ENCODE measurements at places on chromosomes 13 and 19.

GRCh38 chr19:23285948-23286347, 35.8 kb upstream of the ZNF724 start:
- DNase-seq, result no peak

- no peak for DNase-seq
Observed at GRCh38 chr19:42402376-42403116, 12.4 kb upstream of the CNFN start.

DNA sequence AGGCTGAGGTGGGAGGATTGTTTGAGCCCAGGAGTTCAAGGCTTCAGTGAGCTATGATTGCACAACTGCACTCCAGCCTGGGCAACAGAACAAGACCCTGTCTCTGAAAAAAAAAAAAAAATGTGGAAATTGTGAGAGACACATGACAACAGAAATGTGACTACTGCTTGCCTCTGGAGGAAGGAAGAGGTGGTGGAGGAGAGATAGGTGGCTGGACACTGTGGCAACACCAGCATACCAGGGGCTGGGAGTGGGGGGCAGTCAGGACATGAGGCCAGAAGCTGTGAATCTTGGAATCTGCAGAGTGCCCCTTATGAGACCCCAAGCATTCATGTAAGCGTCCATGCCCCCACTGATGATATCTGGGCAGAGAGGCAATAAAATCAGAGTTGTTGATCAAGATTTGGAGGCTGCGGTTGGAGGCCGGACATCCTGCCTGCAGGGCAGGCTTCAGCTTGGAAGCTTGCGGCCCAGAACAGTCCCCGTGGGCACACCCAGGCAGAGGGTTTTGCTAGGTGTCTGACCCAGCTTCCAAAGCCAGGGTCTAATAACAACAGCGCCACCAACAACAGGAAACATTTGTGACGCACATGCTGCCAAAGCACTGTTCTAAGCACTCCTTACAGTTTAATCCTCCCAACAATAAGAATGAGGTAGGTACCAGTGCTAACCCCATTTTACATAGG, 16.9 kb downstream of the FAM187B start:
- DNase-seq, result peak; percentile 80

DNA sequence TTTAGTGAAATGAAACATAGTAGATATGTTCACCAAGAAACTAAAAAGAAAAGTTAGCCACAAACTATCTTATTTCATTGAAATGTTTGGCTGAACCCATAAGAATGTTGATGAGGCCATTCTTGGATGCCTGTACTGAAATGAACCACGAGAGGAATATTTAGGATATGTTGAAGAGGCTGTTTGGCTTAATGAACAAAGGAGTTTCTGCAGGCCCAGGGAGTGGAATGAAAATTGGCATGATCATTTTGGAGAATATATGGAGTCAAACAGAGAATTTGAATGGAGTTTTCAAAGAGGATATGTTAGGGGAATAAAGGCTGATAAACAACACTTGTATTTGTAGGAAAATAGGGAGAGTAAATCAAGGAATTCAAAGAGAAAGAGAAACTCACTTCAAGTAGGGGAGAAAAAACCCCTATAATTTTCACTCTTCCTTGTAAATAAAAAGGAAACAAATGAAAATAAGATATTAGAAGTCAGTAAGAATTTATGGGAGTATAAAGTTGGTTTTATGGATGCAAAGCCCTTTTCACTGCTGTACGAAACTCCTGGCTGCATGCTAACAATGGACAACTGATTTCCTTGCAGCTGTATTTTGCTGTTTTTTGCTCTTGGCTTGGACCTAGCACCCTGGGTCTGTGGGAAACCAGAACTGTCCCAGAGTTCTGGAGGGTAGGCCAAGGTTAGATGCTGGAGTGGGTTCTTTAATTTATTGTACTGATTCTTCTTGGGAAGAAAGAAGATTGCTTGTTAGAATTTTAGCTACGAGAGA, 36.5 kb downstream of the KL start:
- no peak for DNase-seq

DNA sequence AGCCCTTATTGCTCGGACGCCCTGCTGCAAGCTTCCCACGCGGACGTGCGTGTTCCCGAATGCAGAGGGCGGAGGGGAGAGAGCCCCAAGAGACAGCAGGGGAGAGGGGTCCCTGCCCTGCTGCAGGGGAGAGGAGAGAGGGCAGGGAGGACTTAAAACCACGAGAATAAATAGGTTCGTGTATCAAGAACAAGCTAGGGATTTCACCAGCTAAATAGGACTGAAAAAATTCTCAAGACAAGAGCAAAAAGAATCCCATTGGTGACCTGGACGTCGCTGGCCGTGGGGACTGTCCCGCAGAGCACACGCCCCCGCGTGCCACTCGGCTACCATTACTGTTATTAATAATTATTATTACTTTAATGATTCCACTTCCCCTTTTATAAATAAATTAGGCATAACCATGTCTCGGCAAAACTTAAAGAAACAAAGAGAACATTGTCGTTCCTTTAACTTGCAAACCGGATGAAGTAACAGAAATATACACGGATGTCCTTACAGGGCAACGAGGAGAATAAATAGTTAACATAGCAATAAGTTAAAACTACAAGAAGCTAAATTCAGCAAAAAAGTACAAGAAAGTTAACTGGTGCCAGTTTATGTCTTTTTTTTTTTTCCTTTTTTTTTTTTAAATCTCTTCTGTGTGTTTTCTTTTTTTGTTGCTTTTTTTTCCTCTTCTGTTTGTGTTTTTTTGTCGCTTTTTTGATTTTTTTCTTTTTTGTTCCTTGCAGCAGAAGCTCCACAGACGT, 16.6 kb downstream of the PRKCSH start:
- DNase-seq, result no peak

DNA sequence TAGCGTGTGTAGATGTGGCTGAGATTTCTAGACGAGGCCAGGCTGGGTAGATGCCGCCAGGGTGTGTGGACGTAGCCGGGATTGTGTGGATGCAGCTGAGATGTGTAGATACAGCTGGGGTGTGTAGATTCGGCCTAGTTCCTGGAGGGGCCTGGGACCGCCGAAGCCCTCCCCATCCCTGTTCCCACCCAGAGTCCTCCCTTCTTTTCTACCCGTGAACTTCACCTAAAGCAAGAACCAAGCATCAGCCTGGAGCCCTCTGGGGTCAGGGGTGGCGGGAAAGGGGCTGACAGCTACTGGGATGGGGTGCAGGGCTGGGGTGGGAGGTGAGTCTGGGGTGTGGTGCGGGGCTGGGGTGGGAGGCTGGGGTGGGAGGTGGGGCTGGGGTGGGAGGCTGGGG, 768 bp downstream of the TMPRSS9 start:
- DNase-seq, result no peak

DNA sequence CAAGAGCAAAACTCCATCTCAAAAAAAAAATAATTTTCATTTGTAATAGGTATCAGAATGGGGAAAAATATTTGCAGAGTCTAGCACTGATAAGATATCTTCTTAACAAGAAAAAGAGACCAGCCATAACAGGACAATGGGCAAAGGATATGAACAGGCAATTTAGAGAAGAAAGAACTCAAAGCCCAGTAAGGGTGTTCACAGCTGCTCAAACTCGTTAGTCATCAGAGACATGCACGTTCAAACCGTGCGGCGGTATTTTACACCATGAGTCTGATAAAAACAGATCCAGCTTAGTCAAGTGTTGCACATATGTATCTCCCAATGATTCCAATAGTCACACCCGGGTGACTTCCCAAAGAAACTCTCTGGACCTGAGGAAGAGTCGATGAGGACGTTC, 13.7 kb upstream of the NCCRP1 start:
- DNase-seq, result no peak

DNA sequence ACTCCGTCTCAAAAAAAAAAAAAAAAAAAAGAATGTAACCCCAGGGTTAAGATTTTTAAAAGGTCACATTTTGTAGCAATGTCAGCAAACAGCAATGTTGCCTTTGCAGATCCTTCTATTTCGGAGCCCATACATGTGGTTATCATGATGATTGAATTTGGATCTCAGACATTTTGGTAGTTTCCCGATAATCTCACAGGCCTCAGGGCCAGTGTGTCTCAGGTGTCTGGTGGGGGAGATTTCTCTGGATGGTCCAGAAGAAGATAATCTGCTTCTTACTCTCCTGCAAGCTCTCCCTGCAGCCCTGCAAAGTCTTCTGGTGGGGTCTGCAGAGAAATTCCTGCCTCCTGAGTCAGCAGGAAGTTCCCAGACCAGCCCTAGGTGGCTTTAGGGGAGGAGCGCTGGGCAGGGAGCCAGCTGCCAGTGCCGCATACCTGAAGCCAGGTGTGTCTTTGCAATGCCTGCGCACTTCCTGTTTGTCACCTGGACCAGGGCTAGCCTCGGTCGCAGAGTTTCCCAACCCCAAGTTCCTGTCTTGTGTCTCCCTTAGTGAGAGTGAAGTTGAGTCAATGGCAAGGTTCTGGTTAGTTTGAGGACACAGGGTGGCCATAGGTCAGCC, 1.4 kb downstream of the SH2D3A start:
- no peak for DNase-seq

DNA sequence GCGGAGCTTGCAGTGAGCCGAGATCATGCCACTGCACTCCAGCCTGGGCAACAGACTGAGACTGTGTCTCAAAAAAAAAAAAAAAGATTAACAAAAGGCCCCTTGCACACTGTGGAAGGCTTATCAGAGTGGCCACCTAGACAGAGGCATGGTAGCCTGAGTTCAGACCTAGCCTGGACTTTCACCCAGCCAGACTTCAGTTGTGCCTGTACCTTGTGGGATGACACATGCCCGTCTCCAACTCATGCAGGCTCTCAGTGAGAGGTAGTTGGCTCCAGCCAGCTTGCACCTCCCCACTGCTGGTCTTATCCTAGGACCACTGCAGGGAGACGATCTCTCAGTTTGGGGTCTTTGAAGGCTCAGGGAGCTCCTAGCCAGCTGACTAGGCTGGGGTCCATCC, 52.2 kb downstream of the GATAD2A start:
- DNase-seq, result no peak
